ENCODE measurements at places on chromosomes 7 and 10. TPM values are rescaled to one million over a fixed set of nuclear protein-coding genes. Genes with fewer than 3 reads are reported as not detected.

Gene PNLIP
- total RNA-seq, result not detected

Gene OR6B1
- not detected for total RNA-seq

Gene MKRN1
- 95.7 TPM for total RNA-seq

Gene PIP
- not detected for total RNA-seq

Gene EBLN1
- not detected for total RNA-seq

Gene VIPR2
- 0.43 TPM for total RNA-seq

Gene PKD2L1
- total RNA-seq, result not detected

Gene LEP
- not detected for total RNA-seq

Gene AKR1D1
- not detected for total RNA-seq

Gene HTR7
- total RNA-seq, result 0.89 TPM

Gene CELF2
- total RNA-seq, result 65.0 TPM

Gene MCU
- 31.8 TPM for total RNA-seq

Gene SOSTDC1
- 0.14 TPM for total RNA-seq

Gene TMEM229A
- total RNA-seq, result 0.09 TPM

Gene SUMF2
- total RNA-seq, result 96.0 TPM

All from astrocyte (in vitro differentiated cells and primary cell).